ENCODE measurements at places on chromosomes 16 and 17.

- DNase-seq = no peak
Observed at GRCh38 chr17:58217766-58218165, 1.3 kb downstream of the MKS1 start.

- no peak for DNase-seq
Observed at GRCh38 chr17:48625495-48626244, 488 bp downstream of the HOXB9 start.

- DNase-seq = no peak
Observed at GRCh38 chr16:87042551-87043230, 274.5 kb downstream of the C16orf95 start.

GRCh38 chr17:80791758-80792284 is 199.8 kb upstream of the CHMP6 start:
- no peak for DNase-seq

DNA sequence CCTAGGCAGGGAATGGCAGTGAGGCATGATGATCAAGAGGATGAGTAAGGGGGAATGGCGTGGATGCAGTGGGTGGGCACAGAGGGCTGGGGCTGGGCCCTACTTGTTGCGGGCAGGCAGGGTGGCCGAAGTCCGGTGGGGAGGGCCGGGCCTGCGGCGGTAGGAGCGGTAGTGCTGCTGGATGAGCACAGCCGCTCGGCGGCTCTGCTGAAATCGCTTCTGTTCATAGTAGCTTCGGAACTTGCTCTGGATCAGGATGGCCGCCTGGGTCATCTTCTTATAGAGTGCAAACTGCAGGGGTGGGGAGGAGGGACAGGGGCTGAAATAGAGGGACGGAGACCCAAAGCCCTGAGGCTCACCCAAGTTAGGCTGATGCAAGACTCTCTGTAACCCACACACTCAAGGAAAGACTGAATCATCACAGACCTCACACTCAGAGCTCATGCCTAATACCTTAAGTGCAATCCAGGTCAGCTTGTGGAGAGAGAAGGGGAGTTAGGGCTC is 1.5 kb upstream of the SPAG7 start:
- no peak for DNase-seq

DNA sequence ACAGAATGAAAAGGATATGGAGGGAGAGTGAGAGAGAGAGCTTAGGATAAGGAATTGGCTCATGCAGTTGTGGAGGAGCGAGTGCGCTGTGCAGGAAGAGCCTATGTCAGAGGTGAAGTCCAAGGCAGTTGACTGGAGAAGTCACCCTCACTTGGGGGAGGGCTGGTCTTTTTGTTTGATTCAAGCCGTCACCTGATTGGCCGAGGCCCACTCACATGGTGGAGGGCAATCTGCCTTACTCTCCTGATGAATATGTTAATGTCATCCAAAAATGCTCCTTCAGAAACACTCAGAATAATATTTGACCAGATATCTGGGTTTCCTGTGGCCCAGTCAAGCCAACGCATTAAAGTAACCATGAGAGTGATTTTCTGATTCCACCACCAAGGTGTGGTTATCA is 131.7 kb downstream of the KATNIP start:
- DNase-seq = no peak

GRCh38 chr16:64864232-64864809 is 257.5 kb downstream of the CDH11 start:
- DNase-seq = no peak

- no peak for DNase-seq
Observed at GRCh38 chr16:6105115-6105514, 1007.5 kb upstream of the EEF2KMT start.

- no peak for DNase-seq
Observed at GRCh38 chr17:81513372-81513752, 763 bp upstream of the ACTG1 start.

GRCh38 chr17:82772026-82772425 is 20.2 kb downstream of the TBCD start:
- no peak for DNase-seq

- DNase-seq = no peak
Observed at GRCh38 chr17:43832976-43833829, at the start of gene MPP3. TSS of gene MPP3 (minus strand) at chr17:43833146. CDS start at chr17:43831906, 1,240 bp downstream.

DNA sequence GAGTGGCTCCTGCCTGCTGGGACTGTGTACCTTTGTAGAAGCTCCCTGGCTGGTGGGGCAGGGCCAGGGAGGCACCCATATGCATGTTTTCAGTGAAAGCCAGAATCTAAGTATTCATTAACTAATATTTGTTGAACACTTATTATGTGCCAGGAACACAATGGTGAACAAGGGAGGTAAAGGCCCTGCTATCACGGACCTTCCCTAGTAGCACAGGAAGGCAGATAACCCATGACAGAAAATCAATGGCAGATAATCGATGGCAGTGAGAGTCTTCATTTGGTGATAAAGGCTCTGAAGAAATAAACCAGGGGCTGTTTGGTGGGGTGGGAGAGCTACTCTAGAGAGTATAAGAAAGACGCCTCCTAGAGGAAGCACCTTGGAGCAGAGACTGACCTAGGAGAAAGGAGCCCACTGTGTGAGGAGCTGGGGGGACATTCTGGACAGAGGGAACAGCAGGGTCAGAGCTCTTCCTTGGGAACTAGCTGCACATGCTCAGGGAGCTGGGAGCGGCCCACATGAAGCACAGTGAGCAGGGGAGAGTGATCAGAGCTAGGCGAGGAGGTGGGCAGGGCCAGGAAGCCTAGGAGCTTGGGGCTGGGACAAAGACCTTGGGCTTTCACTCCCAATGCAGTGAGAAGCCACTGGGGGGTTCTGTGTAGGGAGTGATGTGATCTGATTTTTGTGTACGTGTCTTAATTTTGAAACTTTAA is 78.5 kb downstream of the SPECC1 start:
- no peak for DNase-seq

DNA sequence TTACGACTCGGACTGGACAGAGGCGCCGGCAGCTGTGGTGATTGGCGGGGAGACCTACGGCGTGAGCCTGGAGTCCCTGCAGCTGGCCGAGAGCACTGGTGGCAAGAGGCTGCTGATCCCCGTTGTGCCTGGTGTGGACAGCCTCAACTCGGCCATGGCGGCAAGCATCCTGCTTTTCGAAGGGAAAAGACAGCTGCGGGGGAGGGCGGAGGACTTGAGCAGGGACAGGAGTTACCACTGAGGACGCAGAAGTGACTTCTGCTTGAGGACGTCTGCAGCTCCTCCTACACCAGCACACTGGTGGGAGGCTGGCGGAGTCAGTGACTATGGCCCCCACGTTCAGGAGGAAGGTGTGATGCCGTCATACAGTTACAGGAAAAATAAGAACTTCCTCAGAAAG is 9.7 kb downstream of the MRM3 start:
- DNase-seq = no peak

- DNase-seq = no peak
Observed at GRCh38 chr17:30344283-30345088, 10.6 kb upstream of the TMIGD1 start.

DNA sequence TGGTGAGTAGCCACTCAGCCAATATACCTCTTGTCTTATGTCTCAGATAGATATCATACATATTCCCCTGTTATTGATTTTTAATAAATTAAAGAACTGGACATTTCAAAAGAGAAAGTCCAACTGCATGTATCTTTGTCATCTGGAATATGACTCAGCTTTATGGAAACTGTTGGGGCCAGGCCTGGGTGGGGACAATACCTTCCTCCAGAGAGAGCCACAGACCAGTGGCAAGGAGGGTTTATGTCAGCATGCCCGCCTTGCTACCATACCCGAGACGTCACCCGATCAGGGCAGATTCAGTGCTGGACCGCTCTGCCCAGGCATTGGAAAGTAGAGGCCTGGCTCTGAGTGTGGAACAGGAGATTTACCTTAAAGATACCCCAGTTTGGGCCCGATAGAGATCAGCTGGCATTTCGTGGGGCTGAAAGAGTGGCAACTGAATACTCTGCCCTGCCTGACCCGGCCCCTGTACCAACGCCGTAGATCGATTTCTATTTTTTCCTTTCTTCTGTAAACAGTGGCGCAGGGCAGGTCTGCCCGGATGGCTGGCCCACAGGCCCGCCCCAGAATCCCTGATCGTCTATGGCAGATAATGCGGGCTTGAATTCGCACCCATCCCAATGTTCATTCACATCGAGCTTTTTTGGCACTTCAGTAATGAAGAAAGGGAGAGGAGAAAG is 158.6 kb downstream of the SALL1 start:
- DNase-seq = no peak

GRCh38 chr17:9003355-9004131 is 17.8 kb upstream of the NTN1 start:
- no peak for DNase-seq

GRCh38 chr17:1227917-1228780 is 42.1 kb upstream of the BHLHA9 start:
- DNase-seq = no peak

GRCh38 chr17:45437465-45438283 is 5.0 kb upstream of the ARHGAP27 start:
- DNase-seq = no peak

DNA sequence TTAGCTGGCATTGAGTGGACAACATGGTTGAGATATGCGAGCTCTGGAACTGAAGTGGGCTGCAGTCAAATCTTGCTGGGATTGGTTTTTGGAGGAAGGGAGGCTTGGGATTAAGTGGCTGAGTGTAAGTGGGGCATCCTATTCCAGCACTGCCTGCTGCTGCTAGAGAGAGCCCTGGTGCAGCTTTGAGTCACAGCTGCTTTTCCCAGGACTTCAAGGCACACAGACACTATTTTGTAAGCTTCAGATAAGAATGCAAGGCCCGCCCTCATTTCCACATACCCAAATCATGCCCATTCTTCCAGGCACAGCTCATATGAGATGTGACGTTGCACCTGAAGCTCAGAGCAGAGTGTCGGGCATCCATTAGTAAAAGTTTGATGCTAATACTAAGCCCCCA is 10.2 kb upstream of the MAF start:
- no peak for DNase-seq

GRCh38 chr16:2955438-2955778 is 8.7 kb upstream of the KREMEN2 start:
- no peak for DNase-seq

GRCh38 chr17:72924196-72924595 is 168.3 kb downstream of the SLC39A11 start:
- DNase-seq = no peak

- DNase-seq = no peak
Observed at GRCh38 chr17:59621771-59622170, 2.1 kb downstream of the CLTC start.

- DNase-seq = no peak
Observed at GRCh38 chr16:58026139-58026704, 668 bp downstream of the MMP15 start.

- DNase-seq = no peak
Observed at GRCh38 chr16:2786061-2786825, 1.1 kb downstream of the PRSS33 start.

DNA sequence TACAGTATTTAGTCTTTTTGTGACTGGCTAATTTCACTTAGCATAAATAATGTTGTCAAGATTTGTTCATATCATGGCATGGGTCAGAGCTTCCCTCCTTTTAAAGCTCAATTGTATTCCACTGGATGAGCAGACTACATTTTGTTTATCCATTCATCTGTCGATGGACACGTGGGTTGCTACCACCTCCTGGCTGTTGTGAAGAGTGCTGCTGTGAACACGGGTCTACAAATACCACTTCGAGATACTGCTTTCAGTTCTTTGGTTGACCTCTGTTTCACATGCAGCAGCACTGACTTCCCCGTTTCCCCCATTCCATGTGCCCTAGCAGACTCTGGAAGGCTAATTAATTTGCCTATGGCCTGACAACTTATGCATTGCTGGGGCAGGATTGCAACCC is 285.4 kb downstream of the SHISA9 start:
- DNase-seq = no peak

DNA sequence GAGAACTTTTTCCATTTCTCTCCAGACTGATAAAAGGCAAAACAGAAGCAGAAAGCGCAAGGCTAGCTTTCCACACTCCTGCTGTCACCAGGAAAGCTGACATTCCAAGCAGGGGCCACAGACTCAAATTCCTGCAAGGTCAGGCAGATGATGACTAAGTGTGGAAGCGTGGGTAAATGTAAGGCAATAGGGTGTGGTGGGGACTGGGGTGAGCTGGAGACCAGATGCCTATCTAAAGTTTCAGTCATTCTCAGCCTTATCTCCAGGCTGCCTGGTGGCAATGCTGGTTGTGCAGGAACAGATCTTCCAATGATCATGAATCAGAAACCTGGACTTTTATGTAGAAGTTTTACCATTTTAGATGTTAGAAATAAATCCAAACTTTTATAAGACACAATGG is 224.1 kb downstream of the GSG1L start:
- DNase-seq = no peak

DNA sequence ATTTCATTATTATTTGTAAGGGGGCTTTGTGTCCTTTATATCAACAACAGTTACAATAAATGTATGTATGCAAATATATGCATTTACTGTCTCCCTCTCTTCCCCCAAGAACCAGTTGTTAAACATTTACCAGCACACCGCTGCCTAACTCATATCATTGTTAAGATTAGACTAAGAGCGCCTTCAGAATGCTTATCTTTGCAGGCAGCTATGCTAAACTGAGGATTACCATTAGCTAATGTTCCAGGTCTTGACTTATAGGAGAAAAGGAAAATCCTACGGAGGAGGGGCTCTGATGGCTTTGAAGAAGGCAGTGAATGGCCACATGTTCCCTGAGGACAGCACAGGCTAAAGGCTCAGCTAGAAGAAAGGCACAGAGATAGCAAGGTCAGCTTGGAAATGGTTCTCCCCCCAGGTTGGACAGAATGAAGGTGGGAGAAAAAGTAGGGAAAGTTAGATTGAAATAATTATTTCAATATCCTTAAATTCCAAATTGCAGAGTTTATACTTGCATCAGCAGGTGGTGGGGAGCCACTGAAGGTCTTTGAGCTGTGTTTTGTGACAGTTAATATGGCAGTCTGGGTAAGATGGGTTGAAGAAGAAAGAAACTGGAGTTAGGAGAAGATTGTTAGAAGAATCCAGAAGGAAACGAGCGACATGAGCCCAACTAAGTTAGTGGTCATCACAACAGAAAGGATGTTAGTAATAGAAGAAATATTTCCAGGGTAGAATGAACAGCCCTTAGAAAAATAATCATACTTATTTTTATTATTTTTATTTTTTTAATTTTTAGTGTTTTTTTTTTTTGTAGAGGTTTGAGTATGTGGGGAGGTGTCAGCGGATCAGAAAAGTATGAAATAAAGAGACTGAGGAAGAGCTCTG is 87.0 kb upstream of the MAF start:
- no peak for DNase-seq

GRCh38 chr16:3553138-3553923 is 23.9 kb downstream of the NLRC3 start:
- no peak for DNase-seq

- no peak for DNase-seq
Observed at GRCh38 chr16:53950677-53951076, 246.7 kb downstream of the FTO start.

- DNase-seq = no peak
Observed at GRCh38 chr16:17320009-17320408, 150.8 kb downstream of the XYLT1 start.

GRCh38 chr17:63686138-63686685 is 13.7 kb downstream of the LIMD2 start:
- DNase-seq = no peak

DNA sequence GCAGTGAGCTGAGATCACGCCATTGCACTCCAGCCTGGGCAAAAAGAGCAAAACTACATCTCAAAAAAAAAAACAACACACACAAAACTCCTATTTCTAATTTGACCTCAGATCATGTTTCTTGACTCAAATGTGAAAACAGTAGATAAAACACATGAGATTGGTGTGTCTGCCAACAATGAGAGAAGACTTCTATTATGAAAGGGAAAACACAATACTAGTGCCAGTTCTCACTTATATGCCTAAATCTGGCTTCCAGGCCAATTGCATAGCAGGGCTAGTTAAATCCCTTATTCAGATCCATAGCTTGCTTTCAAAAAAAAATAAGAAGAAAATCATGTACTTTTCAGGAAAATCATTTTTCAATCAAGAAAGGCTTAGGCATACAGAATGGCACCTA is 39.4 kb downstream of the AP1G1 start:
- DNase-seq = no peak

GRCh38 chr16:49181791-49182518 is 99.7 kb downstream of the CBLN1 start:
- DNase-seq = no peak

Data from esophagus squamous epithelium (tissue), 5 donors.